Cerebellum (tissue), 4 donors: ENCODE measurements at places on chromosomes 16 and 17.
A peak's percentile ranks its signal among the peaks of the same experiment; 100 is the strongest.

DNA sequence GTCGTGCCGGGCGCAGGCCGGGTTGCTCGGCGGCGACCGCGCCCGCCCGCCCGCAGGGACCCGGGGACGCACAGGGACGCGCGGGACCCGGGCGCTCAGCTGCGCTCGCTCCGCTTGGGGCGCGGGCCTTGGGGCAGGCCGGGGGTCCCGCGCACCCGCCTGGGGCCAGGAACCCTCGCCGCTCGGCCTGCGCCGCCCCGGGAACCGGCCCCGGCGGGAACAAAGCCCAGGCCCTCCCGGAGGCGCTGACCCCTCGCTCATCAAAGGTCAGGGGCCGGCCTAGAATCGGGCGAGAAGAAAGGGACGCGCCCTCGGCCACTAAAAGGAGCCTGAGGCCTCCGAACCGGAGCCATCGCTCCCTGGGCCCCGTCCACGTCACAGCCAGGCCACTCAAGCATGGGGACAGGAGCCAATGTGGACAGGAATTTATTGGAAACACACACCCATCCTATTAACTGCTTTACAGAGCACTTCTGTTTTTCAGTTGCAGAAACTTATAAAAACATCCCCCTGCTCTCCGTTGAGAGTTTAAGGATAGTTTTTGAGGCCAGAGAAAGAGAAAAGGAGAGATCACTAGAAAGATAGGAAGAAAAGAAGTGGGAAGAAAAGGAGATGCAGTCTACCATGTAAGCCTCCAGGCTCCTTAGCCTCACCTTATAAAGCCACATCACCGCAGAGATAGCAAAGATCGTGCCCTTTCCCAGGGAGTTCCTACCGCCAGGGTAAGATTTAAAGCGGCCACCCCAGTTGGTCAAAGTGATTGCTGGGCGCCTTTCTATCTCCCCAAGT, 558 bp upstream of the ZFHX3 start:
- no peak for DNase-seq

DNA sequence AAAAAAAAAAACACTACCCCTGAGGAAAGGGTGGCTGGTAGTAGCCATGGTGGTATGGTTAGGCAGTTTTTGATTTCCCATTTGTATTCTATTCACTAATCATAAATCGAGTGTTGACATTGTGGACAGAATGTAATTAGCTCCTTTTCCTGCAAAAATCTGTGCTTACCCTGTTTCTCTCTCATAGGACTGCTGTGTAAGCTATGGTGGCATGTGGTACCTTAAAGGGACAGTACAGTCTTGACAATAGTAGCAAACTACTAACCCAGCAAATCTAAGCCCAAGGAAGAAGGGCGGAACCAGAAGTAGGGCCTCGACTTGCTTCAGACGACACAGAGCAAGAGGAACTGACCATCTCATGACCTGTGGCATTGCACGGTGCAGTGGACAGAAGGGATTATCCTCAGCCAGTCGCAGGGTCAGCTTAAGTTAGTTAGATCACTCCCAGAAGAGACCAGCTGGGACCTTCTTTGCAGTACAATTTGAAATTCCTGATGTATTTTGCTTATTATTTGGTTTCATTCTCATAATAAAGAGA, 36.3 kb downstream of the POLR3E start:
- no peak for DNase-seq

DNA sequence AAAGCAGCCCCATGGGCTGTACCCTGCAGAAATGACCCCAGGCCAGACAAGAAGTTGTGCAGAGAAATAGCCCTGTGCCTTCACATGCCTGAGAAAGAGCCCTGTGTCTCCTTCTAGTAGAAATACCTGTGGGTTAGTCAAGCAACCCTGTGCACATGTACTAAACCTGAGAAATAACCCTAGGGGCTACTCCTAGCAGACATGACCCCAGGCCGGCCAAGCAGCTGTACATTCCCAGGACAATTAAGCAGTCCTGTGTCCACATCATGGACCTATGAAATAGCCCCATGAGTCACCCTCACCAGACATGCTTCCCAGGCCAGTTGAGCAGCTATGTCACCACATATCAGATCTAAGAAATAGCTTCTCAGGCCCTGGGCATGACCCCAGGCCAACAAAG, 519.7 kb upstream of the CA10 start:
- DNase-seq, result no peak

DNA sequence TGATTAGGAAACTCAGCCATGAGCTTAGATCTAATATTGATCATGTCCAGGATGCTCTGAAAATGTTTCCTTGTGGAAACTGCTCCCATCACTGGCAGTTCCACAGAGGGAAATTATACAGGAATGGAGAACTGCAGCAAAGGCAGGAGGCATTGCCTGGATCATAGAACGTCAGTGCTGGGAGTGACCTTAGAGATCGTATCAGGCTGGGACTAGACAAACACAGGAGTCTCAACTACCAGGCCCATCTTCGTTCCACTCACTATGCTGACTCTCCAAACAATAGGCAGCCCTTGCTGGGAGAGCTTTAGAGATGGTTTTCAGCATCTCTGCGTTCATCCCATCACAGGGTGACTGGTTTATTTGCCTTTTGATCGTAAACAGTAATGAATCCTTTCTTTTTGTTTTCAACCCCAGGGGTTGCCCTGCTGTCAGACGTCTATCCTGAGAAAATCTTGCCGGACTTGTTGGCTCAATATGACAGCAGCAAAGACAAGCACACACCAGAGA, 130.3 kb downstream of the TANGO6 start:
- no peak for DNase-seq

- DNase-seq, result no peak
These were observed 135.8 kb downstream of the FOXL1 start for GRCh38 chr16:86714166-86714565.

GRCh38 chr16:52603015-52603414, 56.1 kb upstream of the TOX3 start:
- DNase-seq, result peak; percentile 42

DNA sequence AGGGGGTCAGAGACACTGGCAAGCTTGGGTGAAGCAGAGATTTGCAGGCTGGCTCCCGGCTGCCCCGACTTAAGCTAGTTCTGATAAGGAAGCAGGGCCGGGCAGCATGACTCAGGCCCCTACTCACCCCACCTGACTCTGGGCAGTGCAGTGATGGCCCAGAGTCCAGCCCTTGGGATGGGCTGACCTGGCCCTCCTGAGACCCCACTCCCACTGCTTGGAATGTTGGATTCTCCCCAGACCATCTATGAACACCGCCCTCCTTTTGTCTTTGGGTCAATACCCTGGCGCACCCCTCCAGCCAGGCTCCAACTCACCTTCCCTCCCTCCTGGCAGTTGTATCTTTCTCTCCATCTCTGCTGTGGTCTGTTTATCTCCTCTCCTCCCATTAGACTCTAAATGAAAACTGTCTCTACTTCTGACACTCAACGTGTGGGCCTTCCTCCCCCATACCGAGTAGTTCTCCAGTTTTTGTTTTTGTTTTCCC, 21.0 kb downstream of the LGALS3BP start:
- DNase-seq, result no peak

GRCh38 chr16:51163894-51164566, 13.0 kb upstream of the SALL1 start:
- DNase-seq, result no peak

DNA sequence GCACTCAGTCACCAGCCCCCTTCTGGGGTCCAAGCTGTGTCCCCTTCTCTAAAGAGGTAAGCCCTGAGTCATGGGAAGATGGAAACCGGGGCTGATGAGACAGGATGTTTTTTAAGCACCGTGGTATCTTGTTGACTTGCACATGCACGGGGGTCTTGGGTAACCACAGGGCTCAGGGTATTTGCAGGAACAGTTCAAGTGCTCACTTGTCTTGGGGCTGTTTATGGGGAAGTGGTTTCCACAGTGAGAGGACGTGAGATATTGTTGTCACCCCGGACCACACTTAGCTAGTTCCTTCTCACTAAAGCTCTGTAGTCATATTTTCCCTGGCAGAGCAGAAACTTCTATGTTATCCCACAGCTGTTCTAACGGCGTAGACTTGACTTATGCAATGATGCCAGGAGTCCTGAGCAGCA, 7.7 kb downstream of the CCL3L1 start:
- no peak for DNase-seq

- no peak for DNase-seq
These were observed 49.7 kb downstream of the KATNIP start for GRCh38 chr16:27599606-27600005.

DNA sequence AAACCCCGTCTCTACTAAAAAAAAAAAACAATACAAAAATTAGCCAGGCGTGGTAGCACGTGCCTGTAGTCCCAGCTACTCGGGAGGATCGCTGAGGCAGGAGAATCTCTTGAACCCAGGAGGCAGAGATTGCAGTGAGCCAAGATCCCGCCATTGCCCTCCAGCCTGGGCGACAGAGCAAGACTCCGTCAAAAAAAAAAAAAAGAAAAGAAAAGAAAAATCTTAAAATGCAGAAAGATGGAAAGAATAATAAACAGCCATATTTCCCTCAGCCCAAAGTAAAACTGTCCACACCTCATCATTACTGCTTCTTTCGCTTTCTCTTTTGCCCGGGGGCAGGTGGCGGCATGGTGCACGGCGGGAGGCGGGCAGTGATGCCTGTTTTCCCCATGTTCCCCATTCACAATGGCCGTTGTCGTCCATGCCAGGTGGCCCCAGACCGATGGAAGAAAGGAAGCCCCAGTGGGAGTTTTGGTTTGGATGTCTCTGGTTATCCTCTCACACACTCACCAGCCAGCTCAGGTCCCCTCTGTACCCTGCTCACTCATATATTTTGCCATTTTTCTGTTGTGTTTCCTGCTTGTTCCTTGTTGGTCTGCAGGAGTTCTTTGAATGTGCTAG, 37.0 kb upstream of the PEMT start:
- DNase-seq, result no peak

GRCh38 chr17:56172517-56172982, 19.3 kb downstream of the ANKFN1 start:
- DNase-seq, result no peak

- DNase-seq, result peak; percentile 51
These were observed 684 bp upstream of the SPIRE2 start for GRCh38 chr16:89827383-89828198.

DNA sequence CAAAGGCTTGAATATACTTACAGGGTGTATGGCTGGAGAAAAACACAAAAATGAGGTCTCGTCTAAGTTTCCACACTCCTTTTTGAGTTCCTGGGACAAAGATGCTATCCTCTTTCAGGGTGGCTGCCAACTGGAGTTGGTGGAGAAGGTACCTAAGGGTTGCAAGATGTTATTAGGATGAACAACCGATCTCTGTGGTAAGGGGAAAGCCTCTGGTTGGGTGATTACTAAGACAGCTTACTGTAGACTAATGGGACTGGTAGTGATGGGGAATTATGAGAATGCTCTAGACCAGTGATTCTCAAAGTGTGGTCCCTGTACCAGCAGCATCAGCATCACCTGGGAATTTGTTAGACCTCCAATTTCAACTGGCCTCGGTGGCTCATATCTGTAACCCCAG, 6.0 kb downstream of the ADAT1 start:
- DNase-seq, result no peak

DNA sequence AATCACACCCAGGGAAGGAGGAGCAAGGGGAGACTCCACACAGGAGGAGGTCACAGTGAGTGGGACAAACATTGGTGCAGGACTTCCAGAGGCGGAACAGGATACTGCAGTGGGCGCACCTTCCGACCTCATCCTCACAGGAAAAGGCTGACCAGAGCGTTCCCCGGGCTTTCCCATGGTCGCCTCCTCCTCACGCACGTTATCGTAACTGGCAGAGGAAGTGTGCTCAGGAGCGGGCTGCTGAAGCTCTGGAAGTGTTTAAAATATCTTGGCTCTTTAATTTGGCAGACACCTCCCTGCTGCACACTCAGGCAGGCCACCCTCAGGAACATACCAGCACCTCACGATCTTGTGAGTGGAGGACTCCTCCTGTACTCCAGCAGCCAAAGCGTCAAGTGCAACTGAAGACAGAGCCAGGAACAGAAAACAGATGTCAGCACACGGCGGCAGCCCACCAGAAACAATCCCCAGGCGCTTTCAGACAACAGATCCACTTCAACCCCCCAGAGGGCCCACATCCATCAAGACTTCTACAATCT, 17.5 kb downstream of the FANCA start:
- DNase-seq, result no peak

GRCh38 chr17:57468932-57469775, 212.8 kb downstream of the MSI2 start:
- no peak for DNase-seq

DNA sequence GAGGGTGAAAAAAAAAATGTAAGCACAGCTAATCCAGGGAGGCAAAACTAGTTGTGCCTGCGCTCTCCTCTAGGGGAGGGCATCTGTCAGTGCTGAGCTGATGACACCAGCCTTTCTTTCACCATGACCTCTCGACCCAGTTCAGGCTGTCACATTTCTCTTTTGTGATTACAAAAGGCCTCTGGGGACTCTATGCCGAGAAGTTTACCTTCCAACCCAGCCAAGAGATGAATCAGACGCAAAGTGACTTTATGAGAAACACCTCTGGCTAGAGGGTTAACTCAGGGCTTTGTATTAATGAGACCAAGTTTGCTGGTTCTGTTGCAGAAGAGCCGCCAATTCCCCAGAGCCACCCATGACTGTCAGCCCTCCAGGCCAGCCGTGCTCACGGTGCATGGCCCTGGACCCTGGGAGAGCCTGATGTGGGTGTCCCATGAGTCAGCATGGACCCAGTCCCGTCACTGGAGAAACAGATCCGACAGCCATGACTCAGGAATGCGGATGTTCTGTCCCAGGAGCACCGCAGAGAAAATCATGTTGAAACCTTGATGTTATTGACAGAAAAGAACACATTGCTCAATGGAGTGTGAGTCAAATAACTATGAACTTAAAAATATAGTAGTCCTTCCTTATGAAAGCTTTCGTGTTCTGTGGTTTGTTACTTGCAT, 437.2 kb downstream of the HS3ST3B1 start:
- no peak for DNase-seq

DNA sequence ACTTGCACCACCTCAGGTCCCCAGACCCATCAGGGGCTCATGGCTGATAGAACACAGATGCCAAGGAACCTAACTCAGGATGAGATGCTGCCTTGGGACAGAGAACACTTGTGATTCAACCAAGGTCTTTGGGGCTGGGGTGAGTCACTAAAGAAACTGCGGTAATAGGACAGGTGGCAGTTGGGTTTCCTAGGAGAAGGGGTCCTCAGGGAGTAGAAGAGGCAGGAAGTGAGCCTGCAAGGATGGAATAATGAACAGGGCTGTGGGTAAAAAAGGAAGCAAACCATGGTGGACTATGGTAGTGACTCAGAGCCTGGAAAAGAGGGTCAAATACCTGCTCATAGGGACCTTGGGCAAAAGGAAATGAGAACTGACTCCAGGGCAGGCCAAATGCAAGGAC, 6.5 kb upstream of the PNPO start:
- no peak for DNase-seq

GRCh38 chr17:81018044-81018802, 16.7 kb upstream of the BAIAP2 start:
- DNase-seq, result no peak

DNA sequence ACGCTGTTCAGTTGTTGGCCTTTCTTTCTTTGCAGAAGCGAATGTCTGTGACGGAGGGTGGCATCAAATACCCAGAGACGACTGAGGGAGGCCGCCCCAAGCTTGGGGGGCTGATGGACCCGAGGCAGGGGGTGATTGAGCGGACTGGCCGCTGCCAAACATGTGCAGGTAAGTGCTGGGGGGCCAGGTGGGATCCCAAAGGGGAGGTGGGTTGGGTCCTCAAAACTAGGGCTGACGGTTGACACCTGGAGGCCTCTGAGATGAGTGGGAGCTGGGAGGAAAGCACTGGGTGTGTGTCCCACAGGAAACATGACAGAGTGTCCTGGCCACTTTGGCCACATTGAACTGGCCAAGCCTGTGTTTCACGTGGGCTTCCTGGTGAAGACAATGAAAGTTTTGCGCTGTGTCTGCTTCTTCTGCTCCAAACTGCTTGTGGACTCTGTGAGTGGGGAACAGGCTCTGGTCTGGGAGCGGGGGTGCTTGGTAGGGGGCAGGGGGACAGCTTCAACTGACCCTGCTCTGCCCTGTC, 11.8 kb downstream of the POLR2A start:
- no peak for DNase-seq
